ENCODE measurements at places on chromosomes 2 and 18. TPM values are rescaled to one million over a fixed set of nuclear protein-coding genes. Genes with fewer than 3 reads are reported as not detected.
A peak's percentile ranks its signal among the peaks of the same experiment; 100 is the strongest.

GRCh38 chr2:137959166-137959565 lies 5.1 kb upstream of the HNMT start:
- no peaks in the 10 kb centered on the region for H3K27me3 ChIP-seq
- H3K27ac ChIP-seq = no peak overlapping the region
- no peak for DNase-seq
- H3K4me3 ChIP-seq = no peak overlapping the region
- H3K4me1 ChIP-seq = peaks cover 12% of the 10 kb centered on the region

DNA sequence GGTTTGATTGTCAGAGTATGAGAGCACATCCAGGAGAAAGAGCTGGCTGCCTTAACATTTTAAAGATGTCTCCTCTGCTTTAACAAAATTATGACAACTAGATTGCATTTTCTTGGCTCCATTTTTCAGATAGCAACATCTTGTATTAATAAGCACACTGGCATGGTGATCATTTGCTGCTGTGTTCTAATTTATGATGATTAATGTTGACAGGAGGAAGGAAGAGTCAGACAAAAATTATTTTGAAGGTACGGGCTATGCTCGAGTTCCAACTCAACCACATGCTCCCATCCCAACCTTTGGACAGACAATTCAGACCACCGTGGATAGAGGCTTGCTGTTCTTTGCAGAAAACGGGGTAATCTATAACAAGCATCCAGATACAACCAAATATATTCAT lies 98.2 kb upstream of the TTC39C start:
- H3K4me1 ChIP-seq = no peaks in the 10 kb centered on the region
- no peak for DNase-seq
- no peaks in the 10 kb centered on the region for H3K27me3 ChIP-seq
- H3K36me3 ChIP-seq = no peaks in the 10 kb centered on the region
- no peak overlapping the region for H3K27ac ChIP-seq

GRCh38 chr2:9627310-9627709 lies 3.5 kb downstream of the YWHAQ start:
- peak overlapping the region; percentile 32 for H3K27ac ChIP-seq
- peaks cover 31% of the 10 kb centered on the region for H3K36me3 ChIP-seq
- no peaks in the 10 kb centered on the region for H3K27me3 ChIP-seq
- no peak for DNase-seq
- H3K4me1 ChIP-seq = peaks cover 27% of the 10 kb centered on the region

Gene LMAN1
- total RNA-seq = 189 TPM

Gene AQP12A
- not detected for total RNA-seq

Gene IL1F10
- not detected for total RNA-seq

All from osteoblast (primary cell).